NCI-H524 treated with DMSO at 0.1 percent for 48 hours (cell line): ENCODE measurements at places on chromosomes 6 and 20.

GRCh38 chr20:59775687-59776055 lies 157.8 kb downstream of the SYCP2 start:
- DNase-seq, result no peak

DNA sequence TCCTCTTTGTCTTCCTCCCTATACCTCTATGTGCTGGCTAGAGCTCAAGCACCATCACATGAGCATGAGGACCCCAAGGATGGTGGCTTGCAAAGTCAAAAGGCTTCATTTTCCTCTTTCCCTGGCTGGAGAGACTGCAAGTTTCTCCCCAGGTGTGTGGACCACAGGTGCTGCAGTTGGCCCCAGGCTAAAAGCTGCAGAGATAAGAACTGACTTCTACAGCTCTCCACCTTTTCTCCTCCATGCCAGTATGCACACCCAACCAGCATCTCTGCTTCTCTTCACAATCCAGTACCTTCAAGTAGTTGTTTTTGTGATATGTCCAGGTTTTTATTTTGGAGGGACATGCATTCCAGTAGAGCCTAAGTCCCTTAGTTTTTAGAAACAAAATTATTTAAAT lies 29.1 kb downstream of the PRKN start:
- DNase-seq, result no peak

DNA sequence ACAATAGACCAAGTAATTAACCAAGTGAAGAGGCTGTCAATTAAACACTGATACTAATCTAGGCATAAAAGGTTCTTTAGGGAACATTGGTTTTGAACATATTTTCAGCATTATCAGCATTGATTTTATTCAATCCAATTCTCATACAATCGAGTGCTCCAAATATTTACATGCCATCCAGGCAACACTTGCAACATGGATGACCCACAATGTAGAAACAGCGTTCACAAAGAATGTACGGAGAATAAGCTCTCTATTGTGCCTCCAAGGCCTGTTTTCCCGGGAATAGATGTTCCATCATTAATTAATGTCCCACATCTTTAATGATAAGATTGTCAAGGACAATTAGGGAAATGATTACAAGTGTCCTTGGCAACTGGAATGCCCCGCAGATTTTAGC lies 117.4 kb downstream of the RFX6 start:
- DNase-seq, result no peak

- no peak for DNase-seq
Observed at GRCh38 chr6:106126482-106126881, 40.3 kb downstream of the PRDM1 start.

- DNase-seq, result no peak
Observed at GRCh38 chr6:140281236-140281635, 906.8 kb upstream of the CITED2 start.
